ENCODE measurements at places on chromosomes 11 and 22.

DNA sequence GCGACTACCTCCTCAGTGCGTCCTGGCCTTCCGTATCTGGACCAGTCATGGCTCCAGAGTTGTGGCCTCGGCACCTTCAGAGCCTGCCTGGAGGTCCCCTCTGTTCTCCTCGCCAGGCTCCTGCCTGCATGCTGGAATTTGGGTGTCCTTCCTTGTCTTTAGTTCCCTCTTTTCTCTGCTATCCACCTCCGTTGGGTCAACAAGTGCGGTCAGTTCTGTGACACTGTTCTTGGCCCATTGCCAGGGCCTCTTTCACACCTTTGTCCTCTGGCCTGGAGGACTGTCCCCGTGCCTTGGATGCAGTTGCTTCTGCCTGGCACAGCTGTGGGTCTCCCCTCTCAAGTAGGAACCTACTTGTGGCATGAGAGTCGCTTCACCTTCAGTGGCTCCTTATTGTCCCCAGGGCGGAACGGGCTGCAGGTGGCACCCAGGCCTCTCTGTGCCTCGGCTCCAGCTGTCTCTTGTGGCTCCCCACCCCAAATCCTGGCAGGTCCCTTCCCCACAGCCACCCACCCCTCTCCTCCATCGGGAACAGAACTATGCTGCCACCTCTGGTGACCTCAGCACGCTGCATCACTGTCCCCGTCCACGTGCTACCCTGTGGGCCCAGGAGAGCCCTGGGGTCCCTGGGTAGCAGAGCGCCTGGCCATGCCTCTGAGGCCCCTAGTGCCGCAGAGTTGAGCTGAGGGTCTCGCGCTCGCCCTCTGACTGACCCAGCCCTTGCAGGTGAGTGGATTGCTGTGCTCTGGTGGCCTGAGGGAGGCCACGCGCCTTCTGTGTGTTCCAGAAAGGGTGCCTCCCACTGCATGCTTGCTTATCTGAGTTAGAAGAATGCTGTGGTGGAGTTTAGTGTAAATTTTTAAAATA is 4.7 kb downstream of the DGCR8 start:
- no peak for DNase-seq

GRCh38 chr11:68872216-68873003 is 30.7 kb upstream of the CPT1A start:
- DNase-seq: no peak

DNA sequence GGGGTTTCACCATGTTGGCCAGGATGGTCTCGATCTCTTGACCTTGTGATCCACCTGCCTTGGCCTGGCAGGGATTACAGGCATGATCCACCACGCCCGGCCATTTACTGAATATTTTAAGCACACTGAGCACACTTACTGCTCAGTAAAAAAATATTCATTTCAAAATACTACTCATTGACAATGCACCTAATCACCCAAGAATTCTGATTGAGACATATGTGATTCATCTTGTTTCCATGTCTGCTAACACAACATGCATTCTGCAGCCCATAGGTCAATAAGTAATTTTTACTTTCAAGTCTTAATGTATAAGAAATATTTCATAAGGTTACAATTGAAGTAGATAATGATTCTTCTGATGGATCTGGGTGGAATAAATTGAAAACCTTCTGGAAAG is 4.2 kb upstream of the OR52J3 start:
- DNase-seq: no peak

- DNase-seq: no peak
These were observed 720 bp downstream of the PACS1 start for GRCh38 chr11:66070604-66071380.

- DNase-seq: no peak
These were observed 145.0 kb downstream of the CCDC34 start for GRCh38 chr11:27217948-27218420.

GRCh38 chr11:2699185-2699530 is 636 bp downstream of the KCNQ1OT1 start:
- DNase-seq: no peak

Measured in CD4-positive, alpha-beta T cell treated with Interleukin-15 for 4 hours (primary cell).